ENCODE measurements at places on chromosomes 1 and 21.

GRCh38 chr21:45817345-45817744 lies 164.2 kb upstream of the COL6A1 start:
- DNase-seq = no peak

DNA sequence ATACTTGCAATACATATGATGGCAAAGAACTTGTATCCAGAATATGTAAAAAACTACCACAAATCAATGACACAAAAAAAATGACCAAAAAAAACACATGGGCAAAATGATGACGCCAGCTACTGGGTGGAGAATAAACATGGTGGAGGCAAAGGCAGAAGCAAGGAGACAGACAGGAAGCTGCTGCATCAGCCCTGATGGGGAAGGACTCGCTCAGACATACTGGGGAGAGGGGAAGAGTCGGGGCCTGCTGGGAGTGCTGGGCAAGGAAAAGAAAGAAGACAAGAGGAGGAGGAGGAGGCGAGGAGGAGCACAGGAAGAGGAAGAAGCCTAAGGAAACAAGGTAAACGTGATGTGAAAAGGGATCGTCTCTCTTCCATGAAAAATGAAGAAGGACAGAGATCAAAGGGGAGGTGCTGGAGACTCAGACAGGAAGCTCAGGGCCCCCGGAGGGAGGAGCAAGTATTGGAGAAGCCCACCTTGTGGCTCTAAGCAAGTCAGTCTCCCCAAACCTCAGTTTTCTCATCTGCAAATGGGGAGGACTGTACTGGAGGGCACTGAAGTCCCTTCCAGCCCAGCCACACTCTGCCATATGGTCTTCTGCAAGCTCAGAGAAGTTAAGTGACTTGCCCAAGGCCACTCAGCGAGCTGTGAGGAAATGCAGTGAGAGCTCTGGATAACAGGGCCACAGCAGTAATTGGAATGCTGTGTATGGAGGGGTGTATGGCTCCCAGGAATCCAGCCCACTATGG lies 24.2 kb downstream of the OLFML2B start:
- no peak for DNase-seq

GRCh38 chr1:86195281-86195680 lies 38.7 kb upstream of the COL24A1 start:
- no peak for DNase-seq

DNA sequence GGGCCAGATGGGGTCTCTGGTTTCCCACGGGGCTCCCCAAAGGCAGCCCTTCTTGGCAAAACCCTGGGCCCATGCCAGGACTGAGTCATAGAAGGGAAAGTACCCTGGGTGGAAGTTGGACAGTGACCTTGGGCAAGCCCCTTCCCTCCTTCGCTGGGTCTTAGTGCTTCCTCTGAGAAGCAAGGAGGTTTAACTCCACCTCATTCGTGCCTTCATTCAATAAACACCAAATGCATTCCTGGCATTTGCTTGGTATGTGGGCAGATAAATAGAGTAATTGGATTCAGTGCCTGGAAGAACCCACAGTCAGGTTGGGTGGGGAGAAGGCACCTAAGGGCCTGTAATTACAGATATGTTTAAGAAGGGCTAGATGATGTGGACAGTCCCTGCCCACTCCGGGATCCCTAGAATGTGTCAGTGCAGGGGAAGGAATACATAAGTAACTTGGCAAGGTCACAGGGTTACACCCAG lies 36.3 kb upstream of the CITED4 start:
- DNase-seq = no peak

- no peak for DNase-seq
These were observed 167.7 kb upstream of the USP24 start for GRCh38 chr1:55382806-55383305.

DNA sequence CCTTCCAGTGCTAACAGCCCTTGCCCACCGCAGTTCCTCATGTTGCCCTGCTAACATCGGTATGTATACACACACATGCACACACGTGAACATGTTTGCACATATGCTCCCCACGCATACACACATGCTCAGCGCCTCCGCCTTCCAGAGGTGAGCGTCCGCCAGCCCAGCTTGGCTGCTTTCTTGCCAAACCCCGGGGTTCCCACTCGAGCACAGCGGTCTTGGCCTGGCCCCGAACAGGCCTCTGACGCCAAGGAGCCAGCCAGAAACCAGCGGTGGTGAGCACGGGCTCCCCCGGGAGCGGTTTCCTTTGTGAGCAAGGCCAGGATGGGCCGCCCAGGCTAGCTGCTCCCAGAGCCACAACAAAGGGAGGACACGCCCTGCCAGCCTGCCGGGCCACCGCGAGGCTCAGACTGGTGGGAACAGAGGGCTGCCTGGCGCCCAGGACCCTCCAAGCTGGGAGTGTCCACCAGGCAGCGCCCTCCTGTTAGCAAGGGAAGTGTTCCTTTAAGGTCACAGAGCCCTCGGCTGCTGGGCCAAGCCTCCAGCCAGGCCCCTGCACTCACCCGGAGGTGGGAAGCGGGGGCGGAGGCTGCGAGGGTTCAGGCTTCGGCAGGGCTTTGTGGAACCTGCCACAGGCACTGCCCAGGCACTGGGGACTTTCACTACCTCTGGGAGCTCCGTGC lies 65.4 kb downstream of the ALPL start:
- no peak for DNase-seq

- DNase-seq = no peak
These were observed 35.3 kb downstream of the DTL start for GRCh38 chr1:212070720-212071302.

GRCh38 chr1:175414291-175414884 lies 221.8 kb upstream of the KIAA0040 start:
- no peak for DNase-seq

DNA sequence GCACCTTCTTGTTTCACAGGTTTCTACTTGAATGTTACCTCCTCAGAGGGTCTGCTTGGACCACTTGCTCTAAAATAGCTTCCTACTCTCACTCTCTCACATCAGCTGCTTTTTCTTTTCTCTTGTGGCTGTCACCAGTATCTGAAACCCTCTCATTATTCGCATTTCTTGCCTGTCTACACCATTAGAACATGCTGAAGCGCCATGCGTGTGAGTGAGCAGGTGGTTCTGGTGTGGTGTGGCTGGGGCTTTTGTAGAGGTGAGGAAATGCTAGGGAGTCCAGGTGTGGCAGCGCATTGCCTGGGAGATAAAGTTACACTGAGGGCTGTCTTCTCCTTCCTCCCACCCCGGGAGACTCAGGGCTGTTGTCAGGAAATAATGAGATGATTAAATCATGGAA lies 4.1 kb downstream of the ZNF362 start:
- DNase-seq = no peak

GRCh38 chr1:166120281-166120680 lies 46.5 kb downstream of the FAM78B start:
- DNase-seq = no peak

DNA sequence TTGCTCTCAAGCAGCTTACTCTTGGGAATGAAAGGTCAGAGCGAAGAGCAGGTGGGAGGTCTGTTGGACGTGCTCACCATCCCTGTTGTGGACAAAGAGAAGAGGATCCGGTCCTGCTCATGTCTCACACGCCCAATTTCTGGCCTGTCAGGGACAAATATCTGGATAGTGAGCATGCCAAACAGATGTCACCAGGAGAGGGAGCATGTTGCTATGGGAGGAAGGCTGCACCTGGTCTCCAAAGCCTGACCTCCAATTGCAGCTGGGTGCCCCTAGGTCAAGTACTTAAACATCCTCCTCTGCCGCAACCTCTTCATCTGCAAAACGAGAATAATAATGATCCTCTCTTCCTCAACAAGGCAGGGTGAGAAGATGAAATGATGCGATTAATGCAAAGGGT lies 53.4 kb downstream of the DMRTA2 start:
- no peak for DNase-seq

DNA sequence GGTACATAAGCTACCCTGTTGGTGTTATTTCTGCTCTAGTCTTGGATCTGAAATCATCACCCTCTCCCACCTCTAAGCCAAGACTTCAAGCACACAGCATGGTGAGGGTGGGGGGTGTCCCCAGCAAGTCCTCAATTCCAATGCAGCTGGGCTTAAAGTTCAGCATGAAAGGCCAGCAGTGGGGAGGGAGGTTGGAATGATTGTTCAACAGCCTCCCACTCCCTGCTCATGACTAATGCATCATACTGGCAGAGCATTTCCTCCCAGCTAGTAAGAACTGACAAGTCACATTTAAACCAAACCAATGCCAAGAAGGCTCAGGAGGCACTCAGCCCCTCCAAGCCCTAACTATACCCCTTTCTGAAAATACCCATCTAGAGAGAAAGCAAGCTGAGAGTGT lies 50.1 kb downstream of the TIAM1 start:
- peak; percentile 19 for DNase-seq

GRCh38 chr1:63322114-63322943 lies at the start of gene FOXD3:
FOXD3 (plus strand) TSS chr1:63322567; CDS start chr1:63323059, 492 bp downstream.
- DNase-seq = no peak

- DNase-seq = no peak
These were observed 30.8 kb downstream of the KCNA3 start for GRCh38 chr1:110643879-110644472.

- DNase-seq = no peak
These were observed 7.3 kb upstream of the TBX15 start for GRCh38 chr1:118995312-118996016.

- no peak for DNase-seq
These were observed 20.2 kb upstream of the HTR1D start for GRCh38 chr1:23237508-23237907.

DNA sequence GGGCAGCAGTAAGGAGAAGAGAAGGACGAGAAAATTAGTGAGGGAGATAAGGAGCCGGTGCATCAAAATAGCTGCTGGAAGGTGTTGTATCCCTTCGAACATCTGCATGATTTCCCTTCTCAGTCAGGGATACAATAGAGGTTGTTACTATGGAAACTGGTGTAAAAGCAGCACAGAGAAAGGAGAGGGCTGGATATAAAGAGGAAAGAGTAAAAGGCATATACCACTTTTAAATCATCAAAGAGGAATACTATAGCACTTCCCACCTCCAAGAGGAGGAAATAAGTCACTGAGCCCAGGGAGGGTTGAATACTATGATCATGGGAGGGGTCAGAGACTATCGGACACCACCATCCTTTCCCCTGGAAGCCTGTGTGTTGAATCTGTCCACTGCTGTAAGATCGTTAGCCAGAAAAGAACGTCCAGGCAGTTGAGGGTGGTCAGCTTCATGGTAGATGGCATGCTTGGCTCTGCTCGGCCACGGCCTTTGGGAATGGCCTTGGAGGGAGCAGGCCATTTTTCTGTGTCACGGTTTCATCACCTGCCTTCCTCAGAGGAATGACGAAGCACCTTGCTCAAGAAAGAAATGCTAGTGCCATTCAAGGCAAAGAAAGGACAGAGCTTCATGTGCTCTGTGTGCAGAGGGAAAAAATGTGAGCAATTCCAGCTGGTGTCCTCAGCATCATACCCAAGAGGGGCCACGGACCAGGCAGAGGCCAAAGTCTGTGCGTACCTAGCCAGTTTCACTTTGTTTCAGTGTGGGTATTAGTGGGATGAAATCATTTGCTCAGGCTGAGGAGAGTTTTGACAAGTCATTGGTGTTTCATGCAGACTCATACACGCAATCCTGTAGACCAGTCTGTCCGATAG lies 64.2 kb downstream of the IRF2BP2 start:
- no peak for DNase-seq

DNA sequence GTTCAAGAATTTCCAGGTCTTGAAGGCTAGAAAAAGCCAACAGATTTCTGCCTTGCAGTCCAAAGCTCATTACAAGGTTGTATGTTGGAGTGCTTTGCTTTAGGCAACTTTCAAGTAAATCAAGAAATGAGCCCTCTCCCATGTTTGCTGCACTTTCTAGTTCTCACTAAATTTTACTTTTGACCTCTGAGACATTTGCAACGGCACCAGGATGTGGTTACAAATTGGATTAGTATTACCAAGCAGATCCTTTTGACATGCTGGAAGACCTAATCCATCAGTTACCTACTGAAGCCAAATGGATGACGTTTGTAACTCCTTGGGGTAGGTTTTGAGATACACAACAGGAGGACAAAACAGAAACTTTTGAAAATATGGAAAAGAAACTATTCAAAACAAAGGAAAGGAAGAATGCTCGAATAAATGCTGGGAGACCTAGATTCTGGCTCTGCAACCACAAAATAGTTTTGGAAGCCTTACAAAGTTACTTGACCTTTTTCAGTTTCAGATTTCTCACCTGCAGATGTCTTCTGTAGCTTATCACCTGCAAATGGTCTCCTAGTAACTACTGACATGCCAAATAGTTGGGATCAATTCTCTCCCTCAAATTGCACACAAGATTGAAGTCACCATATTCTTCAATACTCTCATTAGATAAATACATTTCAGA lies 251.7 kb upstream of the ADGRL2 start:
- DNase-seq = no peak

DNA sequence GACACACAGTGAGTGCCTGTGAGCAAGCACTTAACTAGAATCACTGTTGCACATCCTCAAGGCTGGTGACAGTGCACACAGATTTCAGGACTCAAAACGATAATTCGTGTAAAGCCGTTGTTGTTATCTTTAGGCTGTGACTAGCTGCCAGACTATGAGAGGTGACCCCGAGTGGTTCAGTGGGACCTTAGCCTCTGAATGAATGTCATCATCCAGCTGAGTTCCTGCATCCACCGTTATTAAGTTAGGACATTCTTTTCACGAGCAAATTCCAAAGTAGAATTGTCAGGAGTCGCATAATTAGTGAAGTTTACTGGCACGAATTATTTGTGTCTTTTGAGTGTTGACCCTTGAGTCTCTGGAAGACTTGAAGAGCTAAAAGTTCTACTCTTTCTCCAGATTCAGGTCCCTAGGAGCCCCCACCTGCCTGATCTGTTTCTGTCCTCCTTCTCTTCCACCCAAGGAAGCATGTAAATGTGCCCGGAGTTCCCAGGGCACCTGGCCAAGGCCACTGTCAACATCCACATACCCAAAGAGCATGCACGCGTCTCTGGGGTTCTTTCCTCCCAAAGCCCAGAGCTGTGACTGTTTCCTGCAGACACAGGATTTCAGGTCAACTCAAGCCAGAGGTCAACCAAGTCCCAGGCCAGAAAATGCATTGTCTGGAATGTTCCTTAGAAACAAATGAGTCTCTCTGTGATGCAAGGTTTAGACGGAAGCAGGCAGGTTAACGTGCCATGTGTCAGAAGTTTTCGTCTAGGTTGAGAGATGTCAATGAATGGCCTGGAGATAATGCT lies 207.2 kb downstream of the TOMM20 start:
- no peak for DNase-seq

- DNase-seq = no peak
These were observed 62.1 kb downstream of the LRRN2 start for GRCh38 chr1:204623365-204623893.

- DNase-seq = no peak
These were observed 52.1 kb downstream of the C4BPA start for GRCh38 chr1:207156095-207156494.

- no peak for DNase-seq
These were observed 168.0 kb upstream of the NR5A2 start for GRCh38 chr1:199859491-199859933.

- no peak for DNase-seq
These were observed 83.6 kb downstream of the GRIK3 start for GRCh38 chr1:36950604-36951291.

DNA sequence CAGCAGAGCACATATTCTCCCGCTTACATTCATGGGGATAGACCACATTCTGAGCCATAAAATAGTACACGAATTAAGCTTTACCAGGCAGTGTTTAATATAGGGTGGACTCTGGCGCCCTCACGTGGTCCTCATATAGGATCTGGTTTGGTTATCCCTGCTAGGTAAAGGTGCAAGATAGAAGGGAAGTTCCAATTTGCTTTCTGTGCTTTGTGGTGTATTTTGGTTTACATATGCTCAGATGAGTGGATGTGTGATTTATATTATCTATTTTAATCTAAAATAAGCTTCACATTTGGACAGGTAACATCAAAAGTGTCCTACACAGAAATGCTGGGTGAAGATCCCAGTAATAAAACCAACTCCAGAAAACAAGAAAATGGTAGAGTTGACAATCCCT lies 3.6 kb downstream of the CR1 start:
- peak; percentile 15 for DNase-seq

- DNase-seq = no peak
These were observed 741.4 kb downstream of the KCNT2 start for GRCh38 chr1:195866781-195867222.
